ENCODE measurements at places on chromosomes 2 and 18. TPM values are rescaled to one million over a fixed set of nuclear protein-coding genes. Genes with fewer than 3 reads are reported as not detected.

DNA sequence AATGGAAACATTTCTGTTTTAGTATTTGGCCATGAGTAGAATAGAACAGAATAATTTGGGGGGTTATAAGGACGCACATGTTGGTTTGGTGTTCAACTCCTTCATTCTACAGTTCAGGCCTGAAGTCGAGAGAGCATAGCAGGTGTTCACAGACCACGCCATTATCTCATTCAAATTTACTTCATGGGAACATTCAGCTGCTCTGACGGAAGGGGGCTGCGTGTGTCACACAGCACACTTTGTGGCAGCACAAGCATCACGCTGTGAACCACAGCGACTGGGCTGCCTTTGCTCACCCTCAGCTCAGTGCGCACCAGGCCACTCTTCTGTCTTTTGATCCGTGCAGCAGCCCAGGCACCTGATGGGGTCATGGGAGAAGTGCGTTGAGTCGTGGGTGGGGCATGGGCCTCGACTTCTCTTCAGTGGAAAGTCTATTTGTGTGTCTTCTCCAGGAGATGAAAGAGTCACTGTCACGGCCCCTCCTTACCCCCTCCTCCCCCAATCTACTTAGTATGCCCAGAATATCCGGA is 348.6 kb upstream of the SALL3 start:
- DNase-seq, result no peak

Gene NDUFV2
- total RNA-seq, result 85.2 TPM

DNA sequence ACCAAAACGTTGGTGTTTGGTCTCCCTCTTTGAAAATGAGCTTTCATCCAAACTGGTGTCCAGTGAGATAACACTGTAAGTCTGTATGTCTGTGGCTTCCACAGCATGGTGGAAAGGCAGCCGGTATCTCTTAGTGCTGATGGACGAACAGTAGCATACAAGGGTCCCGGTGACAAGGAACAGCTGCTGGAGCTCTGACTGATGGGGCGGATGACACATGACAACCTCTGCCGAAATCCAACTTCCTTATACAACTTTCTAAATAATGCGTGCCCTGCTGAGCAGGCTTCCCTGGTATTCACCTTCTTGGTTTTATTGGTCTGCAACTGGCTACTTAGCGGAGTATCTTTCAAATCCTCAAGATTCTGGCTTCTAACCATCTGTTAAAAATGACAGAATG is 216.2 kb downstream of the SRBD1 start:
- no peak for DNase-seq

GRCh38 chr2:150429384-150429961 is 58.0 kb downstream of the RND3 start:
- no peak for DNase-seq

DNA sequence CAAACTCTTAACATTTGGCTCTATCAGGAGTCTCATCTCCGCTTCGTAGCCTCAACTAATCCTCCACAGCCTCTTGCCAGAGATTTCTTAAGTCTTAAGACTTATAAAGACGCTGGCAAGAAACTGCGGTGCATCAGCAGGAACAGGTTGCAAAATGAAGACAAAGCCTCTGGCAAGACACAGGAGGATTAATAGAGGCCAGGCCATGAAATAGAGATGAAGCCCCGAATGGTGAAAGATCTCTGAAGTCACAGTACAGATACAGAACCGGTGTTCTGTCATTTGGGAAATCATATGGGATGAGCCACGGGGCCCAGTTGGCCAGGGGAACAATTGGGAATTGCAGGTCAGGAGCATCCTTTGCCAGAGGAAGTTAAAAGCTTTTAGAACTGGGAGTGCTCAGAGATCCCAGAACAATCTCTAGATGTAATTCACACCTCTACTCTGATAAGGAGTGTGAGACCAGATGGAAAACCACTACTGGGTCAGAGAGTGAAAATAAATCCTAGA is 190.9 kb upstream of the FOSL2 start:
- no peak for DNase-seq

- DNase-seq, result no peak
Observed at GRCh38 chr2:19425419-19425818, 67.0 kb upstream of the OSR1 start.

DNA sequence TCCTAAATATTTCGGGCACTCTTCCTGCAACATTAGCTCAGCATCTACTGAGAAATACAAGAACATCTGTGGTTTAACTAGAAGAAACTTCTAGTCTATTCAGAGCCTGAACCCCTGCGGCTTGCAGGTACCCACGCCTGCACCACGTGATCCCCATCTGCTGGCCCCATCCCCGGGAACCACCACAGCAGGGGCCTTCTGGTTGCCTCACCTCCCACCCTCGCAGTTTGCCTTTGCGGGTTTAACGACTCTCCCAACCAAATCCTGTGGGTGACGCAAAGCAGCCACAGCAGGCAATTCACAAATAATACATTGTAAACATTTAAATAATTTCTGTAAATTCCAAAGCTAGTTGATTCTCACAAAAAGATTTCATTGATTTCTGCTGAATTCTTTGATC is 90.2 kb upstream of the TMEM18 start:
- DNase-seq, result no peak

Gene TSPYL6
- total RNA-seq, result not detected

- DNase-seq, result no peak
Observed at GRCh38 chr2:188675391-188676009, 298.7 kb upstream of the COL3A1 start.

- no peak for DNase-seq
Observed at GRCh38 chr2:37588316-37588777, 83.1 kb downstream of the CDC42EP3 start.

GRCh38 chr2:124652099-124652498 is 627.0 kb downstream of the CNTNAP5 start:
- no peak for DNase-seq

Gene SEPTIN10
- total RNA-seq, result 115 TPM

Gene LPIN2
- 28.5 TPM for total RNA-seq

Gene CXCR4
- 68.5 TPM for total RNA-seq

DNA sequence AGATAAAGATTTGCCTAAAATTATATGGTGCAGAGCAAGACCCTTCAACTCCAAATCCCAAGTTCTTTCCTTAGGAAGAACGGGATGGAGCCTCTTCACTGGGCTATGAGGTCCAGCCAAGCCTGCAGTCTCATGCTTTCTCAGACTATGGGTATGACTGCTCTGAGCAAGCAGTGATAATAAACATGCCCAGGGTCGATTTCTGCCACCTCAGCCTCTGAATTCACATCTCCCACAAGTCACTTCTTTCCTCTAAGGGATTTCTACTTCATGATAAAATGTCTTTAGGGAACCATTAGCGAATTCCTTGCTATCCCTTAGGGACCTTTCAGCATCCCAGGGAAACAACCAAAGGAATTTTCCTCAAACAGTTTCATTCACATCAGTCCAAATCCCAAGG is 94.8 kb downstream of the GFPT1 start:
- DNase-seq, result no peak

GRCh38 chr18:79789091-79789891 is 8.4 kb upstream of the KCNG2 start:
- no peak for DNase-seq

Gene CYTIP
- total RNA-seq, result 2.9 TPM

GRCh38 chr2:195651046-195651445 is 6.0 kb upstream of the SLC39A10 start:
- DNase-seq, result no peak

Gene BCL11A
- 68.1 TPM for total RNA-seq

DNA sequence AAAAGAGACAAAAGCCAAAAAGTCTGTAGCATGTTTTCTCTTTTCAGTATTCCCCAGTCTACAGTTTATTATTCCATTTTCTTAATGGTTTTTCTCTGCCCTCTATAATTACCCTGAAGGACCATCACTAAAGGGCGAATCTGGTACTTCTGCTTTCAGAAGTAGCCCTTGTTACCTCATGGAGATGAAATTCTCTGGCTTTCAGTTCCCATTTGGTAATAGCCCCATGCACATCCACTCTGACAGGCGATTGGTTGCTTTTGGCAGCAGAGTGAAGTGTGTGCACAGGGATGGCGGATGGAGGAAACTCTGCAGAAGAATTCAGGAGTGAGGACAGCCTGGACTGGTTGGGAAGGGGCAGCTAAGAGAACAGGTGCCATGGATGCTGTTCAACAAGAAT is 66.3 kb upstream of the NABP1 start:
- no peak for DNase-seq

Gene CCL20
- not detected for total RNA-seq

Gene IL1F10
- total RNA-seq, result not detected

- DNase-seq, result no peak
Observed at GRCh38 chr2:109105113-109105512, 23.9 kb upstream of the SH3RF3 start.

- no peak for DNase-seq
Observed at GRCh38 chr2:120860579-120860922, 124.9 kb downstream of the GLI2 start.
